SW 1271 (cell line): ENCODE measurements at places on chromosomes 4 and X.

DNA sequence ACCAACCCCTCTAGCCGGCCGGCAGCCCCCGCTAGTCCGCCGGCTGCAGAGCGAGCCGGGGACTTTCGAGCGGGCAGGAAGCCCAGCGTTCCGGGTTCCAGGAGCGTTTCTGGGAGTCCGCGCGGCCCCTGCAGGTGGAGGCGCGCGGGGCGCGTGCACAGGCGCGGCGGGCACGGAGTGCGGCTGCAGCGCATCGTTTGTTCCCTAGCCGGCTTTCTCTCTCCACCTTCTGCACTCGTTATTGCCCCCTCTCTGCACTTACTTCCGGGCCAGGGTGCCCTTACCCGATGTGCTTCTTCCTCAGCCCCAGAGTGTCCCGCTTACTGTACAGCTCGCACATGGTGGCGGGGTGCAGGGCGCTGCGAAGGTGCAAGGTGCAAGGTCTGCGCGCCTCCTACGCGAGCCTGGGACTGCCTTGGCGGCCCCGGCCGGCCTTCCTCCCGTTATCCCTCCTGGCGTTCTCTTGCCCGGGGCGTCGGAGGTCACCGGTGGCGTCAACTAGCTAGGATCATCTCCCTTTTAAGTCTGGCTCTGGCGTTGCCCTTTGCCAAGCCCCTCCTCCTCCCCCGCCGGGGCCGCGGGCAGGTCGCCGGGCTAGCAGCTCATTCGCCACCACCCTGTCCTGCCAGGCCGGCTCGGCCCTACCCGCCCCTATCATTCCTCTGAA, at the start of gene ETNPPL:
TSS of gene ETNPPL (minus strand) at position 495 of the 667 bp plus-strand sequence. CDS start at position 340, 155 bp downstream.
- no peak for DNase-seq

DNA sequence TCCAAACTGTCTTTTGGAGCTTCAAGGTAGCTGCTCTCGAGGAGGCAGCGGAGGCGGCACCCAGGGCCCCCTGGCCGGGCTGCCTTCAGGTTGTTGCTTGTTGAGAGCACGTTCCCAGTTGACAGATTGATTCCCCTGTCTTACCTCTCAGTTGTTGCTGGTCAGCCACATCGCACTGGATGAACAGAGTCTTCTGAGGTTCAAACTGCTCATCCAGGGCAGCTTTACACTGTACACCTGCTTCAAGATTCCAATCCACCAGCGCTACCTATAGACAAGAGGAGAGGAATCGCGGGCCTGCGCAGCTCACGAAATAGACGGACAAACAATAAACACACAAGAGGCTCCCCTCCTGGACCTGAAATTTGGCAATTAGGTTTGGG, 497 bp downstream of the HPGD start:
- no peak for DNase-seq

- no peak for DNase-seq
Measured at GRCh38 chrX:1108501-1109445, 103.7 kb downstream of the CRLF2 start.

DNA sequence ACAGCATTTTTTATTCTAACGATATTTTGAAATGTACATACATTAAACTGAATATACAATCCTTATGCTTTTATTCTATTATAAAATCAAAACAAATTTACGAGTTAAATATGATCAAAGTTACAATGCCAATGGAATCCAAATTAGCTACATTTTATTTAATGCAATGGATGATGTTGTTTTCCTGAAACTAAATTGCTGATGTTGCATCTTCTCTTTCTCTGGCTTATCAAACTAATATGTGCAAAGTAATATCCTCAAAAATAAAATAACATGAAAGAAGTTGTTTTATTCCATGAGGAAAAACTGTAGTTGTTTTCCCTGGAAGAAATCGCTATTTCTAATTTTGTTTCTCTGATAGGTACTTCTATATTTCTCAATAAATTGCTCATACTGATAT, 106.8 kb downstream of the ASB9 start:
- no peak for DNase-seq

DNA sequence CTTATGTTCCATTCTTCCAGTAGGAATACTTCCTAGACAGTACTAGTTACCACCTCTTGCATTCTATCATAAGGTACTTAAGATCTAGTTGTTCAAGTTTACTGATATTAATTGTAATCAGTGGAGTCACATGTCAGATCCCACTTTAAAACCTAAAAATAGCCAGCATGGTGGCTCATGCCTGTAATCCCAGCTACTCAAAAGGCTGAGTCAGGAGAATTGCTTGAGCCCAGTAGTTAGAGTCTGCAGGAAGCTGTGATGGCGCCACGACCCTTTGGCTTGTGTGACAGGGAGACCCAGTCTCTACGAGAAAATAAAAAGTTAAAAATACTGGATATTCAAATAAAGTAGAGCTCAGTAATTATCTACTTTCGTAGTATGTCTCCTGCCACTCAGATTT, 57.7 kb downstream of the MAD2L1 start:
- no peak for DNase-seq

DNA sequence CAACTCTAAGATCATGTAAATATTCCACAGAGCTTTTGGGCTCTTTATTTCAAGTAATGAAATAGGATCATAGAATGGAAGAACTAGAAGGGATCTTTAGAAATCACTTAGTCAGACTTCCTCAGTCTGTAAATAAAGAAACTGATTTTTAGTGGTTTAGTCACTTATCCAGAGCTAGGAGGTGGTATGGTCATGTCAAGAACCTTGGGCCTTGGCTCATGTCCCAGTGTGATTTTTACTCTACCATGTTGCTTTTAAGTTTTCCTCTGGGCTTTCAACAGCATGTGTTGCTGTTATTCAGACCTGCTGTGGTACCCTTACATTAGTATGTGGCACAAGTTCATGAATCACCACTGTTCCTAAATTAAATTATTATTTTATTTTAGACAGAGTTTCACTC, 184.9 kb downstream of the FRAS1 start:
- no peak for DNase-seq

- no peak for DNase-seq
Measured at GRCh38 chr4:10005632-10006031, 15.7 kb downstream of the SLC2A9 start.

GRCh38 chrX:41720125-41720779, 3.7 kb upstream of the GPR82 start:
- DNase-seq = no peak

DNA sequence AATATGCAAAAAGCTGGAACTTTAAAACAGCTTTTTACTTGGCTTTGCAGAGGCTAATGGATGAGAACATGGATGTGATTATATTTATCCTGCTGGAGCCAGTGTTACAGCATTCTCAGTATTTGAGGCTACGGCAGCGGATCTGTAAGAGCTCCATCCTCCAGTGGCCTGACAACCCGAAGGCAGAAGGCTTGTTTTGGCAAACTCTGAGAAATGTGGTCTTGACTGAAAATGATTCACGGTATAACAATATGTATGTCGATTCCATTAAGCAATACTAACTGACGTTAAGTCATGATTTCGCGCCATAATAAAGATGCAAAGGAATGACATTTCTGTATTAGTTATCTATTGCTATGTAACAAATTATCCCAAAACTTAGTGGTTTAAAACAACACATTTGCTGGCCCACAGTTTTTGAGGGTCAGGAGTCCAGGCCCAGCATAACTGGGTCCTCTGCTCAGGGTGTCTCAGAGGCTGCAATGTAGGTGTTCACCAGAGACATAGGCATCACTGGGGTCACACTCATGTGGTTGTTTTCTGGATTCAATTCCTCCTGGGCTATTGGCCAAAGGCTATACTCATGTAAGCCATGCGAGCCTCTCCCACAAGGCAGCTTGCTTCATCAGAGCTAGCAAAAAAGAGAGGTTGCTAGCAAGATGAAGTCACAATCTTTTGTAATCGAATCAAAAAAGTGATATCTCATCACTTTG, 15.6 kb downstream of the TLR8 start:
- no peak for DNase-seq

- DNase-seq = no peak
Measured at GRCh38 chrX:18051690-18052089, 169.0 kb downstream of the BEND2 start.

DNA sequence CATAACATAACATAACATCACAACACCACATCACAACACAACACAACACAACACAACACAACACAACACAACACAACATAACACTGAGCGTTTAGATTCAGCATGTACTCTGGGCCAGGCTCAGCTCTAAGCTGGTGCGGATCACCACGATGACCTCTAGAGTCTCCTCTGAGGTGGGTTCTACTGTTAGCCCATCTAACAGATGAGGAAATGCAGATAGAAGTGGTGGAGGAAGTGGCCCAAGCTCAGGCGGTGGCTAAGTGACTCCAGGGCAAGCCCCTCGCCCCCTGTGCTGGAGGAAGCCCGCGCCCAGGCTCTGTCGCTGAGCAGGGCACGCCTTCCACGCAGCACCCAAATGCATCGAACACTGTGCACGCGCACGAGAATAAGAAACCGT, 45.3 kb upstream of the CDKN2AIP start:
- no peak for DNase-seq

- DNase-seq = no peak
Measured at GRCh38 chr4:5385741-5386311, 322.5 kb downstream of the EVC2 start.

DNA sequence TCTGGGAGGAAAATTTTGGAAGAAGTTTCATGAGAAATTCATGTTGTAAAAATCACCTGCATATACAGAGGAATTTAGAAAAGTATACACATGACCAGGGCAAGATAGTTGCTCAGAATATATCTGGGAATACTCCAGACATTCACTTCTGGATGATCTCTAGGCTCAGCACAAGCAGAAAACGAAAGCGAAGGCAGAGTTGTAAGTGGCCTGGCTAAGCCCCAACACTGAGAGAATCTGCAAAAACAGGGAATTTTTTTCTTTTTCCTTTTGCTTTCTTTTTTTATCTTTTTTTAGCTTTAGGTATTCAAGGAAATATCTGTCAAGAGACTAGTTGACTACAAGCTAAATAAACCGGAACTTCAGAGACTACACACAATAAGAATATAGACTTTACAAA, 207.2 kb downstream of the FGF13 start:
- no peak for DNase-seq

DNA sequence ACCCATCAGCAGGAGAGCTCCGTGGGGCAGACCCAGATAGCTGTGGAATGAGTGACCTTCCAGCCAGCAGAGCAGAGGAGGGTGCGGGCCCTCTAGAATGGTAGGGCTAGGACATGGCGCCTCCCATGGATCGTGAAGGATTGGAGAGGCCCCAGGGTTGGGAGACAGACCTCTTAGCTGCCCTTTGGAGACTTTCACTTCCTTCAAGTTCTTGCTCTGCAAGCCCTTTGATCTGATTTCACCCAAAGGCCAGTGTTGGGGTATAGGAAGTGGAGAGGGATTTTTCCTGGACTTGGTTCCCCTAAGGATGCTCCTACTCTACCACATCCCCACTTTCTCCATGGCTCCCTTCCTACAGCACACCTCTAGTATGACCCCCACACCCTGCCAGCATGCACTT, 3.0 kb downstream of the SASH3 start:
- no peak for DNase-seq

- DNase-seq = no peak
Measured at GRCh38 chr4:54800831-54801530, 143.2 kb downstream of the KIT start.

GRCh38 chr4:155692361-155692760, 25.7 kb downstream of the GUCY1A1 start:
- no peak for DNase-seq

DNA sequence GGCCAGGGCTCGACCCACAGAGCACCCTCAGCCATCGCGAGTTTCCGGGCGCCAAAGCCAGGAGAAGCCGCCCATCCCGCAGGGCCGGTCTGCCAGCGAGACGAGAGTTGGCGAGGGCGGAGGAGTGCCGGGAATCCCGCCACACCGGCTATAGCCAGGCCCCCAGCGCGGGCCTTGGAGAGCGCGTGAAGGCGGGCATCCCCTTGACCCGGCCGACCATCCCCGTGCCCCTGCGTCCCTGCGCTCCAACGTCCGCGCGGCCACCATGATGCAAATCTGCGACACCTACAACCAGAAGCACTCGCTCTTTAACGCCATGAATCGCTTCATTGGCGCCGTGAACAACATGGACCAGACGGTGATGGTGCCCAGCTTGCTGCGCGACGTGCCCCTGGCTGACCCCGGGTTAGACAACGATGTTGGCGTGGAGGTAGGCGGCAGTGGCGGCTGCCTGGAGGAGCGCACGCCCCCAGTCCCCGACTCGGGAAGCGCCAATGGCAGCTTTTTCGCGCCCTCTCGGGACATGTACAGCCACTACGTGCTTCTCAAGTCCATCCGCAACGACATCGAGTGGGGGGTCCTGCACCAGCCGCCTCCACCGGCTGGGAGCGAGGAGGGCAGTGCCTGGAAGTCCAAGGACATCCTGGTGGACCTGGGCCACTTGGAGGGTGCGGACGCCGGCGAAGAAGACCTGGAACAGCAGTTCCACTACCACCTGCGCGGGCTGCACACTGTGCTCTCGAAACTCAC, 3.6 kb downstream of the MID1IP1 start:
- no peak for DNase-seq

DNA sequence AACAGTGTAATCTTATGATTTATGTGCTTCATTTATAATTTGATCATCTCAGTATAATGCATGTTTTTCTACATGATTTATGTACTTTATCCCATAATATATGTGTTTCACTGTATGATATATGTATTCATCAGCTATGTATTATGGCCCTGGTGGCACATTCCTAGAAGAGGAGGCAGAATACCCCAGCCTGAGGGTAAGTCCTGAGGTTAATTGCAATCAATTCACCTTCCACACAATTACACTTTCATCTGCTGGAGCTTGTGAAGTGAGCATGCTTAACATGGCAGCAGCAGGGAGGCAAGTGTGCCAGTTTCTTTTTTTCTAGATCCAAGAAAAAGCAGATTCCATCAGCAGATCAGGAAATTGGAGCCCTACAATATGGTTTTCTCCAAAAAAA, 81.2 kb downstream of the CXXC4 start:
- DNase-seq = no peak

DNA sequence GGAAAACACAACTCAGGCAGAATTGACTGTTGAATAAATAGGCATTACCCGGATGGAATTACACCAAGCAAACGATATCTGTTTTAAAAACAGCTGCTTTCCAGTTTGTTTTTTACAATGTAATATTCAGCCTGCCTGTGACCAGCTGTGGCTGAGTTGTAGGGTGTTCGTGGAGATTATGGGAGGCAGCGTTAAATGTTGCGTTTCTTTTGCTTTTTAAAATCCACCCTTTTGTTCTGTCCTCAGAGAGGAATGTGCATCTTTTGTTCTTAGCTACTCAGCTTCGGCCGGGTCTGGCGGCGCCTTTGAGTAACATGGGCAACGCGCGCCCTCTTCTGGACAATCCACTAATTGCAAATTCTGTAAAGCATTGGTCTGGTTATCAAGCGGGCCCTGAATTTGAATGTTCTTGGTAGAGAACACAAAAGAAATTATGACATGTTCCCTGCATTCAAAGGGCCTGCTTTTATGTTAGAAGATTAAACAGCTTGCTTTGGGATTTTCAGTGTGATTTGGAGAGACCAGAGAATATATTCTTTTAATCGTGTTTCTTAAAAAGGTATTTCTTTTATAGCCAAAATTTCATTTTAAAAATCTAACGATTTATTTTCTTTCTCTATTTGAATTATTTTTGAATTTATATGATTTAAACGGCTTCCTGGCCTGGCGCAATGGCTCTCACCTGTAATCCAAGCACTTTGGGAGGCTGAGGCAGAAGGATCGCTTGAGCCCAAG, 76.3 kb upstream of the TRIM2 start:
- peak; percentile 52 for DNase-seq
